Stimulated activated CD8-positive, alpha-beta memory T cell treated with anti-CD3 and anti-CD28 coated beads, Interleukin-15, amount 100 ng/mL, for 24 hours (primary cell): ENCODE measurements at places on chromosomes 2 and 18.

- no peak for DNase-seq
Observed at GRCh38 chr2:160225722-160226121, 25.6 kb upstream of the ITGB6 start.

- no peak for DNase-seq
Observed at GRCh38 chr2:242058116-242058680, 188.7 kb downstream of the RTP5 start.

DNA sequence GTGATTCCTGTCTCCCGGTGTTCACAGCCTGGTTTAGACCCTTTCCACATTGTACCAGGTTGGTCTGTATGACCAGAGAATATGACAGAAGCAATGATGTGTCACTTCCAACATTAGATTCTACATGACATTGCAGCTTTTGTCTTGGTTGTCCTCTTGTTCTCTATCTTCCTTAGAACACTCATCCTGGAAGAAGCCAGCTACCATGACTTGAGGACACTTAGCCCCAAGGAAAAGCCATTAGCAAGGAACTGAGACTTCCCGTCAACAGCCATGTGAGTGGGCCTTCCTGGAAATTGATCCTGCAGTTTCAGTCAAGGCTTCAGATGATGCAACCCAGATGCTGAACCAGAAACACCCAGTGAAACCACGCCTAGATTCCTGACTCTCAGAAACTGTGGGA is 143.3 kb downstream of the MREG start:
- no peak for DNase-seq

DNA sequence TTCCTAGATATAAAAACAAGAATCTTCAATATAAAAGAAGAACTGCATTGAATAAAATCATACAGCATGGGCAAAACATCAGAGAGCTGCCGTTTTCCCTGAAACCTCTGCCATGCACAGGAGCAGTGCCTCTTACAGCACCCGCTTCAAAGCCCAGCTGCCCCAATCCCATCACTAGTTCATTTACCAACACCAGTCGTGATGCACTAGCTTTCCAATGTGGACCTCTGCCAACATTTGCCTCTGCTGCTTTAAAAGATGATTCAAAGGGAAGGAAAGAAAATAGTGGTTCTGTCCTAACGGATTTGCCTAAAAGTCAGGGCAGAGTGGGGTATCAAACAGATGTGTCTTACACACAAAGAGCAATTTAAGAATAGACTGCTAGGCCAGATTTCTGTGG is 43.4 kb upstream of the AP1S3 start:
- DNase-seq: no peak
